Activated T-cell treated with anti-CD3 and anti-CD28 coated beads for 4 hours (primary cell): ENCODE measurements at places on chromosomes 3 and 15.
A peak's percentile ranks its signal among the peaks of the same experiment; 100 is the strongest.

GRCh38 chr3:130950124-130950523, 56.2 kb downstream of the ATP2C1 start:
- DNase-seq, result no peak

- DNase-seq, result no peak
These were observed 189.9 kb downstream of the LPP start for GRCh38 chr3:188343894-188344293.

DNA sequence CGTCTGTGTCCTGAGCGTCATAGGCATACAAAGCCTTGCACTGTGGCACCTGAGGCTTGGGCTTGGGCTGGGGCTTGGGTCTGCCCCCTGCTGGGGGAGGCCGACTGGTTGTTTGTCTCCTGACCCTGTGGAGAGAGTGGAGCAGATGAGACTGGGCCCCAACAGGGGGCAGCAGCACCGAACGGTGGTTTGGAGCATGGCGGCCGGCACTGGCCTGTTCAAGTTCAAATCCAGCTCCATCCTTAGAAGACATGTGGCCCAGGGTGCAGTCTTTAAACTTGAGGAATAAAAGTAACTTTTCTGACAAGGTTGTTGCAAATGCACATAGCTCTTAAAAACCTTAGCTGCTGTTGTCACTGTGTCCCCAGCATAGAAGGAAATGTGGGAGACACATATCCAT, 33.3 kb downstream of the CCNB2 start:
- DNase-seq, result peak; percentile 33

- no peak for DNase-seq
These were observed 113.4 kb downstream of the CMSS1 start for GRCh38 chr3:99931059-99931458.

DNA sequence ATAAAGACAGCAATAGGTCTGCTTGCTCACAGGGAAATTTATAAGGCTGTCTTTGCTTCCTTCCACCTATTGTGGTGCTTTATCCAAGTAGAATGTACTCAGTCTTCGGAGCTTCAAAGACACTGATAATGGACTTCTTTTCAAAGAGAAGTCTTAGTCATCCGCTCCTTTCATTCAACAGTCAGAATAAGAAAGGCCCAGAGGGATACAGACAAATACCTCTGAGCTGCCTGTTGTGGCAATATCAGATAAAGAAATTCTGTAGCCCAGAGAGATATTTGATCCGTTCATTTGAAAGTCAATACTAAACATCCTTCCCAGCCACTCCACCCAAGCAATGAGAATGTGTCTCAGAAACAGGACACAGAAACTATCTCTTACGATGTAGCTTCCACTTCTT, 110.0 kb downstream of the FHIT start:
- DNase-seq, result no peak

DNA sequence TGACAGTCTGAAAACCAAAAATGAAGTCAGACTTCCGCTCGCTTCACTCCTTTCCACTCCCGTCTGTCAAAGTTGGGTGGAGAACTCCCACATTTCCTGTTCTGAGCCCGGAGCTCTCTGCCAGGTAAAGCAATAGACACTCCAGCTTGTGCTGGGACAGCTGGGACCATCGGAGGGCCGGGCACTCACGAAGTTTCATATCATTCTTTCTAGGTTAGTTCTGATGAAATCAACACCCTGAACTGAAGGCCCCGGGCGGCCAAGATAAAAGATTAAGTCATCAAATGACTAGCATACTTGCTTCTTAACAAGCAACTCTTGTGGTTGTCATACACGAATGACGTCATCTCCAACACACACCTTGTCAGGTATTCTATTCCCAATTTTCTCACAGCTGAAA, 42.1 kb downstream of the MAGI1 start:
- DNase-seq, result no peak

- DNase-seq, result no peak
These were observed 5.6 kb downstream of the AHSG start for GRCh38 chr3:186618318-186618938.

GRCh38 chr15:85031086-85031943, 49.7 kb downstream of the PDE8A start:
- no peak for DNase-seq

DNA sequence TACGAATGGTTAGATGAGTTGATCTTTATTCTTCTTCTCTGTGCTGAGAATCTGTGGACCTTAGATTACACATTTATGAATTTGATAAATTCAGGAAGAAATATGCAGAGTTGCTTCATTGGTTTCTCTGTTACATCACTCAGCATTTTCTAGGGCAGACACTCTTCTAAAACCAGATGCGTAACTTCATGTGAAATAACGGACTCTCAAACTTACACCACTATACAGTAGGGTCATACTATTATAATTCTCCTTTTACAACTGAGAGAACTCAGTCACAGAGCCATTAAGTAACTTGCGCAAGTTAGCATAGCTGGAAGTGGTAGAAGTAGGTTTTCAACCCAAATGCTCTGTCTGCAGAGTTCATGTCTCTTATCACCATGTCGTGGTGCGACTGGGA, 5.7 kb downstream of the TMEM207 start:
- no peak for DNase-seq

DNA sequence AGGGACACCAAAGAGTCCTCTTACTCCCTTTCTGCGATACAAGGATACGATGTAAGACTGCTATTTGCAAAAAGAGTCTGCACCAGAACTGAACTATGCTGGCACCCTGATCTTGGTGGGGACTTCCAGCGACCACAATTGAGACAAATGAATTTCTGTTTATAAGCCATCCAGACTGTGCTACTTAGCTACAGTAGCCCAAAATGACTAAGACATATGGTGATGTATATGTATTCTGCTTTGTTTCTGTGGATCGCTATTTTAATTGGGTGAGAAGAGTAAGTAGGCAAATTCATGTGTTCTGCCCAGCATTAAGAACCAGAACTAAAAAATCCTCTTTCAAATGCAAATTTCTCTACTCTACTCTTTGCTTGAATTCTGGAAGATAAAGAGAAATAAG, 720.9 kb downstream of the DIPK2A start:
- no peak for DNase-seq

- DNase-seq, result peak; percentile 23
These were observed 44.8 kb downstream of the CYP11A1 start for GRCh38 chr15:74322558-74323180.

DNA sequence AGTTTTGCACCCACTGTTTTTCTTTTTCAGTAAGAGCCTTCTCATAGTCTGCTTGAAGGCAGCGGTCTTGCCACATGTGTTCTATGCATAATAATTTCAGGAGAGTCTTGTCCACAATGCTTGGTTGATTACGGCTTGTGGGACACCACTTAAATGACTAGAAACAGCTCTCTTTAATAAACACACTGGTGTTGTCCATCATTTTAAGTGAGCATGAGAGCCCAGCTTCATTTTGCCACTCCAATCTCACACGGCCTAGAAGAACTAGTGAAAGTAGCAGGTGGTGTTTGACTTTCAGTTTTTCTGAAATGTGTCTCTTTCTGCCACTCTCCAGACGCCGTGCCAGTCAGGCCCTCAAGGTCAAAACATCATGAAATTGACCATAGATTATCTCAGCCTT, 292.1 kb downstream of the LPP start:
- no peak for DNase-seq

DNA sequence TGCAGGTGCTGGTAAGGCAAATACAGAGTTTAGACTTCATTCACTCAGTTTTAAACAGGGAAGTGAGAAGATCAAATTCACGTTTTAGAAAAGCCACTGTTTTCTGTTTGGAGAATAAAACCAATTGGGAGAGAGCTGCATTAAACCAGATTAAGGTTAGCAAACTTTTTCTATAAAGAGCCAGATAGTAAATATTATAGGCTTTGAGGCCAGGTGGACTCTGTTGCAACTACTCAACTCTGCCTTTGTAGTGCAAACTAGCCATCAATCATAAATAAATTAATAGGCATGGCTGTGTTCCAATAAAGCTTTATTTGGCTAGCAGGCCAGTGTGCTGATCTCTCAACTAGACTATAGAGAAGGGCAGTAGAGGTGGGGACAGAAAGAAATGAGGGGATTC, 33.5 kb downstream of the SUCLG2 start:
- no peak for DNase-seq
